Activated T-helper 2 cell treated with anti-CD3 and anti-CD28 coated beads, Interferon-gamma antibody, Interleukin-2, Interleukin-4, amounts not matched to agents 10 μg/mL and 5 μg/mL and 100 μg/mL, durations not matched to agents 14 hours and 24 hours and 36 hours (primary cell): ENCODE measurements at places on chromosomes 12 and 14. TPM values are rescaled to one million over a fixed set of nuclear protein-coding genes. Genes with fewer than 3 reads are reported as not detected.

The LTBR gene
- total RNA-seq = 0.32 and 0.50 TPM in 2 replicates

The SLC8A3 gene
- total RNA-seq = 0.32 and 0.37 TPM in 2 replicates

The TMEM229B gene
- 0.71 and 0.75 TPM in 2 replicates for total RNA-seq

The TMEM63C gene
- total RNA-seq = 0.53 and 1.0 TPM in 2 replicates

The SYCP3 gene
- 0.50 and 0.92 TPM in 2 replicates for total RNA-seq

The IL26 gene
- total RNA-seq = 0.27 and 0.30 TPM in 2 replicates

The MDM1 gene
- 13.1 and 14.8 TPM in 2 replicates for total RNA-seq

The SALL2 gene
- total RNA-seq = 2.6 and 2.7 TPM in 2 replicates

- no peak overlapping the region for H3K4me3 ChIP-seq
- DNase-seq = no peak
- H3K4me1 ChIP-seq = peaks cover 13% of the 10 kb centered on the region
- no peak overlapping the region for H3K27ac ChIP-seq
Observed at GRCh38 chr14:75113932-75114539, 12.8 kb downstream of the NEK9 start.

GRCh38 chr12:66107451-66107915, 23.1 kb downstream of the LLPH start:
- peaks cover 8% of the 10 kb centered on the region for H3K4me1 ChIP-seq
- DNase-seq = peak; percentile 36
- H3K27me3 ChIP-seq = peaks cover 21% of the 10 kb centered on the region
- H3K4me3 ChIP-seq = no peak overlapping the region
- H3K27ac ChIP-seq = no peak overlapping the region
- no peaks in the 10 kb centered on the region for H3K36me3 ChIP-seq

GRCh38 chr14:105126126-105126980, 42.2 kb downstream of the JAG2 start:
- H3K4me3 ChIP-seq = no peak overlapping the region
- peaks cover 12% of the 10 kb centered on the region for H3K27me3 ChIP-seq
- H3K4me1 ChIP-seq = no peaks in the 10 kb centered on the region
- no peak for DNase-seq
- H3K36me3 ChIP-seq = no peaks in the 10 kb centered on the region

GRCh38 chr14:64387232-64387781, 846 bp upstream of the MTHFD1 start:
- peak overlapping the region; percentile 86 for H3K4me3 ChIP-seq
- H3K36me3 ChIP-seq = peaks cover 35% of the 10 kb centered on the region
- DNase-seq = no peak
- H3K27me3 ChIP-seq = no peaks in the 10 kb centered on the region

DNA sequence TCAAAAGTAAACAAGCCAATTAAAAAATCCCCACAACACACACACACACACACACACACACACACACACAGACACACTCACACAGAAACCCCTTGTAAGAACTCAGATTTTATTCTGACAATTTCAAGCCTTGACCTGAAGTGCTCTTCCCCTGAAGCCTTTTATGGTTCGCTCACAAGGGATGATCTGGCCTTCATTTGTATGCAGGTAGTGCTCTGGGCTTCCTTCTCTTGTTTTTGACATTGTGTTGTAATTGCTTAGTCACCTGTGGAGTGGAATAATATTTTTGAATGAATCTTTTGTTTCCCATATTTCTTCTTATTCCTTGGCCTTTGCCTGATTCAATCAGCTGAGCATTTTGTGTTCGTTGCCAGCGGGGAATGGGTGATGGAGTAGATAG, 83.3 kb upstream of the CSRP2 start:
- peaks cover 6% of the 10 kb centered on the region for H3K27me3 ChIP-seq
- no peak for DNase-seq
- no peaks in the 10 kb centered on the region for H3K36me3 ChIP-seq
- no peaks in the 10 kb centered on the region for H3K4me1 ChIP-seq
- H3K4me3 ChIP-seq = no peak overlapping the region

GRCh38 chr12:103930787-103931735, 851 bp downstream of the HSP90B1 start:
- DNase-seq = no peak
- H3K27ac ChIP-seq = peak overlapping the region; percentile 100
- H3K4me3 ChIP-seq = peak overlapping the region; percentile 86
- H3K4me1 ChIP-seq = peaks cover 48% of the 10 kb centered on the region
- no peaks in the 10 kb centered on the region for H3K27me3 ChIP-seq
- H3K36me3 ChIP-seq = peaks cover 68% of the 10 kb centered on the region

GRCh38 chr12:31019976-31020375, 53.7 kb upstream of the DDX11 start:
- no peak overlapping the region for H3K27ac ChIP-seq
- no peaks in the 10 kb centered on the region for H3K36me3 ChIP-seq
- peaks cover 17% of the 10 kb centered on the region for H3K27me3 ChIP-seq
- DNase-seq = no peak
- no peak overlapping the region for H3K4me3 ChIP-seq

- H3K27me3 ChIP-seq = peaks cover 35% of the 10 kb centered on the region
- no peak overlapping the region for H3K4me3 ChIP-seq
- no peaks in the 10 kb centered on the region for H3K4me1 ChIP-seq
- H3K27ac ChIP-seq = no peak overlapping the region
- no peak for DNase-seq
- no peaks in the 10 kb centered on the region for H3K36me3 ChIP-seq
Observed at GRCh38 chr12:114476159-114476558, 70.2 kb upstream of the TBX5 start.

DNA sequence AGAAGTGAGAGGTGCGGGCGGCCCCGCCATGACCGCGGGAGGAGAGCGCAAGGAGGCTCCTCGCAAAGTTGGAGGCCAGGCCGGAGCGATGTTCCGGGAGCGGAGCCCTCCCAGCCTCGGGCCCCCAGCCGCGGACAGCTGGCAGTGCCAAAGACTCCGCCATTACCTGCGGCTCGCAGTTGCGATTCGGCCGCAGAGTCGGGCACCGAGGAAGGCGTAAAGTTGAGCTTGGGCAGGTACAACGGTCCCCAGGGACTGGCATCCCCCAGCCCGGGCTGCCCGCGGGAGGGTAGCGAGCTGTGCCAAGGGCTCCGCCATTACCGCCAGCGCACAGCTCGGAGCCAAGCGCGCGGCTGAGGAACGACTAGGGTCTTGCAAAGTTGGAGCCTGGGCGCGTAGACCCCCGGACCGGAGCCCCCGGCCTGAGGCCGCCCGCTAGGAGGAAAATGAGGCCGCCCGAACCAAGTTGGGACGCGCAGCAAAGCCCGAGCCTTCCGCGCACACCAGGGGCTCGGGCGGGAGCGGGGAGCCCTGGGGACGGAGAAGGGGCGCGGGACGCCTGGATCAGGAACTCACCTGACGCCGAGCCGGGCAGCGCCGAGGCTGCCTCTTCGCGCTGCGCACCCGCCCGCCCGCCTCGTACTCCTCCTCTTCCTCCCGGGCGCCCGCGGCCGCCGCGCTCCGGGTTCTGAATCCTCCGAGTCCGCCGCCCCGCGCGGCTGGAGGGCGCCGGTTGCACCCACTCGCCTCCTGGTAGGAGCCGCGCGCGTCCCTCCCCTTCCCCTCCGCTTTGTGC, 677 bp downstream of the NOS1 start:
- DNase-seq = no peak
- no peak overlapping the region for H3K27ac ChIP-seq
- H3K4me3 ChIP-seq = no peak overlapping the region
- no peaks in the 10 kb centered on the region for H3K4me1 ChIP-seq

DNA sequence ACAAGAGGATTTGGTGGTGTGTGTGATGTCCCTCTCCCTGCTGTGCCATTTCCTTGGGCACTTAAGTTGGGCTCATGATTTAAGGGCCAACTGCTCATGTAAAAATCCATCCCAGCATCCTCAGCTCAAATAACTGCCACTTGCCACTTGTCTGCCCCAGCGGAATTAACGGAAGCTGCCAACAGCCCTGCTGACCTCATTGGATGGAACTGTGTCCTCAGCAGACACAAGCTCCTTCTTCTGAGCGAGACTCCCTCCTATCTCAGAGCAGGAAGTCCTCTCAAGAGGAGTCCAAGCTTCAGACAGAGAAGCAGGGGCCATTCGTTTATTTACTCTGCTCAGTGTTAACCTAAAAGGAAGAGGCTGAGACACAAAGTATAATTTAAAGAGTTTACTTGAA, 29.6 kb upstream of the PRMT8 start:
- no peaks in the 10 kb centered on the region for H3K36me3 ChIP-seq
- DNase-seq = no peak
- H3K4me1 ChIP-seq = no peaks in the 10 kb centered on the region
- peaks cover 12% of the 10 kb centered on the region for H3K27me3 ChIP-seq
- H3K27ac ChIP-seq = no peak overlapping the region
- no peak overlapping the region for H3K4me3 ChIP-seq

GRCh38 chr14:54653712-54654469, 87.0 kb downstream of the SAMD4A start:
- DNase-seq = no peak
- no peaks in the 10 kb centered on the region for H3K36me3 ChIP-seq
- no peak overlapping the region for H3K4me3 ChIP-seq
- H3K27me3 ChIP-seq = peaks cover 33% of the 10 kb centered on the region
- peaks cover 7% of the 10 kb centered on the region for H3K4me1 ChIP-seq

- no peaks in the 10 kb centered on the region for H3K4me1 ChIP-seq
- no peak overlapping the region for H3K27ac ChIP-seq
Observed at GRCh38 chr14:30656190-30656632, 34.1 kb downstream of the SCFD1 start.

DNA sequence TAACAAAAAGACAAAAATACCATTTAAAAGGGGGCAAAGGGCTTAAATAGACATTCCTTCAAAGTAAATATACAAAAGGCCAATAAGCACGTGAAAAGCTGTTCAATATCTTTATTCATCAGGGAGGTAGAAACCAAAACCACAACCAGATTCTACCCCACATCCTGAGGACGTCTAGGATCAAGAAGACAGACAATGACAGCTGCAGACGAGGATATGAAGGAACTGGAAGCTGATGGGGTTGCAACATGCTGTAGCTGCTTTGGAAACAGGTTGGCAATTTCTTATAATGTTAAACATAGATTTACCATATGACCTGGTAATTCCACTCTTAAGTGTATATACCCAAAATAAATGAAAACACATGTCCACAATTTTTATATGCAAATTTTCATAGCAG, 85.1 kb upstream of the C14orf180 start:
- DNase-seq = no peak
- H3K27ac ChIP-seq = no peak overlapping the region
- H3K27me3 ChIP-seq = peaks cover 14% of the 10 kb centered on the region
- no peak overlapping the region for H3K4me3 ChIP-seq
- H3K4me1 ChIP-seq = no peaks in the 10 kb centered on the region

DNA sequence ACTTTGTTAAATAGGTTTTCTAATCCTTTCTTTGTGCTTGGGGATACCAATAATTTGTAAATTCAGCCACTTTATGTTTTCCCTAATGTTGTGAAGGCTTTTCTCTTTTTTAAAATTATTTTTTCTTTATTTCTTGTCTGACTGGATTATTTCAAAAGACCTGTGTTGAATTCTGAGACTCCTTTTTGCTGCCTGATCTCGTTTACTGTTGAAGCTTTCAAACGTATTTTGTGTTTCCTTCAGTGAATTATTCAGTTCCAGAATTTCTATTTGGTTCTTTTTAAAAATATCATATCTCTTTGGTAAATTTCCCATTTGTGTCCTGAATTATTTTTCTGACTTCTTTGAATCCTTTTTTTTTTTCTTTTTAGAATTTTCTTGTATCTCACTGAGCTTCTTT, 241.6 kb downstream of the LRIG3 start:
- H3K27me3 ChIP-seq = no peaks in the 10 kb centered on the region
- H3K27ac ChIP-seq = no peak overlapping the region
- no peak overlapping the region for H3K4me3 ChIP-seq
- DNase-seq = no peak
- H3K36me3 ChIP-seq = no peaks in the 10 kb centered on the region

GRCh38 chr14:95507701-95508103, 8.7 kb downstream of the SYNE3 start:
- peaks cover 42% of the 10 kb centered on the region for H3K36me3 ChIP-seq
- H3K4me1 ChIP-seq = peaks cover 53% of the 10 kb centered on the region
- H3K27ac ChIP-seq = peak overlapping the region; percentile 33
- no peaks in the 10 kb centered on the region for H3K27me3 ChIP-seq
- DNase-seq = no peak

DNA sequence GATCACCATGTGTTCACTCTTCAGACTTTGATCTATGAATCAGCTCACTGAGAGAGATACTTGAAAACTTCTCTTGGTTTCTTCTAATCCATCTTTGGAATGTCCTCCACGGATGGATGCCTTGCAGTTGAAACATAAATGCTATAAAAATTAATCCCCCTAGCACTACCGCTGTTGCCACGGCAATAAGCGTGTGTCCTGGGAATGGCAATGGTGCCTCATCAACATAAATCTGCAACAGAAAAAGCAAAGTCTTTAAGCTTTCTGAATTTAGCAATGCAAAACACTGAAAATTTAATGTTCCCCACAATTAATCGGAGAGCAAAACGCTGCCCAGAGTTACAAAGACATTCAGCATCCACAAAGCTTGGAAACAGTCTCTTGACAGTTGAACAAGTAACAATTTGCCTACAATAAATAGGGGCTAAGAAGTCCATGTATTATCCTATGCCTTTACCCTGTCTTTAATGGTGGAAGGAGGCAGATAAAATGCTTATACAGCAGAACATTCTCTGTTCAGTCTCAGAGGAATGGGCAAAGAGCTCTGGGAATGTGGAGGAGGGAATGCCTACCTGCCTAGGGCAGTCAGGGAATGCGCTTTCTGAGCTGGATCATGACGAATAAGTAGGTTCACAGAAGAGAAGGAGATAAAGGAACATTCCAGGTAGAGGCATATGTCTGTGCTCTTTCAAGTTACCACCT, 70.9 kb upstream of the PPP4R3A start:
- H3K4me3 ChIP-seq = no peak overlapping the region
- peaks cover 3% of the 10 kb centered on the region for H3K36me3 ChIP-seq
- DNase-seq = no peak
- H3K4me1 ChIP-seq = no peaks in the 10 kb centered on the region

DNA sequence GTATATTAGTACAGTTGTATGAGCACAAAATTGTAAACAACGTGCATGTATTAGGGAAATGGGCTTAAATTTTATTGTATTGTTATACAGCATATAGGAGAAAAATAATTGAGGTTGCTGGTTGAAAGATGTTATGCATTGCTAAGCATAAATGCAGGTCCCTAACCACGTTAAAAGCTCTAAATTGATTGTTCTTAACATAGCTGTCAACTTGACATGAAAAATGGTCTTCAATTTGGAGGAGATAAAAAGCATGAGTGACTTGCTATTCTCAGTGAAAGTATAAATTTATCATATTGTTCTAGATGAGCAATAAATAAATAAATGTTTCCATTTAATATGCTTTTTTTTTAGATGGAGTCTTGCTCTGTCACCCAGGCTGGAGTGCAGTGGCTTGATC, 506.6 kb upstream of the ATXN7L3B start:
- H3K4me1 ChIP-seq = no peaks in the 10 kb centered on the region
- H3K36me3 ChIP-seq = no peaks in the 10 kb centered on the region
- H3K27me3 ChIP-seq = no peaks in the 10 kb centered on the region
- H3K27ac ChIP-seq = no peak overlapping the region
